ENCODE measurements at places on chromosomes 12 and 14.

GRCh38 chr12:128551266-128551665 is 272.5 kb downstream of the SLC15A4 start:
- no peak for DNase-seq

GRCh38 chr14:52661314-52661713 is 34.0 kb downstream of the ERO1A start:
- DNase-seq = no peak

GRCh38 chr14:37083599-37083998 is 88.8 kb downstream of the SLC25A21 start:
- DNase-seq = no peak

- DNase-seq = no peak
Observed at GRCh38 chr12:96850676-96851075, 56.4 kb upstream of the NEDD1 start.

- DNase-seq = no peak
Observed at GRCh38 chr14:33414041-33414440, 475.4 kb downstream of the NPAS3 start.

Data from NCI-H187 (cell line).